ENCODE measurements at places on chromosomes 7 and 10. TPM values are rescaled to one million over a fixed set of nuclear protein-coding genes. Genes with fewer than 3 reads are reported as not detected.

- no peak for DNase-seq
- no peak overlapping the region for H3K27ac ChIP-seq
- no peak overlapping the region for H3K4me3 ChIP-seq
These were observed 68.3 kb downstream of the HYCC1 start for GRCh38 chr7:22945584-22945983.

GRCh38 chr10:89241486-89242344 lies 9.9 kb downstream of the LIPA start:
- H3K36me3 ChIP-seq, result no peaks in the 10 kb centered on the region
- no peaks in the 10 kb centered on the region for H3K27me3 ChIP-seq
- H3K27ac ChIP-seq, result no peak overlapping the region
- H3K4me1 ChIP-seq, result peaks cover 12% of the 10 kb centered on the region
- H3K4me3 ChIP-seq, result no peak overlapping the region
- no peak for DNase-seq

DNA sequence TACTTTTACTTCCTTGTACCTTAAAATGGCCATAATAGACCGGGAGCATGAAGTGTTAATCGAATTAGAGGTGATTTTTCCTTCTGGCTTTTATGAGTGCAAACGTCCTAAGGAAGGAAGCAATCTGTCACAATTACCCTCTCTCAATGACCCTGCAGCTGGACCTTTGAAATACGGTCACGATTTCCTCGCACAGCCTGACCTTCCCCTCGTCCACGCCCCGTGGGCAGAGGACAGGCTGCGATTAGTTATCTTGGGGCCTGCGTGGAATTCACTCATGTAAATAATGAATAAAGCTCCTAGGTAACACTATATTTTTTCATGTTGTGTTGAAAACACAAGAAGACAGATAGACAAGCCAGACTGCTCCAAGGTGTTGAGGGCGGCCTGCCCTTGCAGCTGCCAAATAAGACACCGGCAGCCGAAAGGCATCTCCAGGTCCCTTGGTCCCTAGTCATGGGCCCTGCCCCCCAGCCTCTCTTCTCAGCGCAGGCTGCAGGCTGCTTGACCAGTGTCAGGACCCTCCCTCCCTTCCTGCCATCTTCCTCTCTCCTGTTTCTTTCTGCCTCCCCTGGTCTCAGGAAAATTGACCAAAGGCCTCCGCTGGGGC lies 199.9 kb downstream of the TCERG1L start:
- no peaks in the 10 kb centered on the region for H3K27me3 ChIP-seq
- H3K4me1 ChIP-seq, result no peaks in the 10 kb centered on the region
- no peak for DNase-seq
- no peak overlapping the region for H3K4me3 ChIP-seq
- no peaks in the 10 kb centered on the region for H3K36me3 ChIP-seq

- peaks cover 2% of the 10 kb centered on the region for H3K36me3 ChIP-seq
- no peak overlapping the region for H3K4me3 ChIP-seq
- H3K4me1 ChIP-seq, result peaks cover 14% of the 10 kb centered on the region
- no peaks in the 10 kb centered on the region for H3K27me3 ChIP-seq
- no peak overlapping the region for H3K27ac ChIP-seq
- no peak for DNase-seq
These were observed 78.1 kb downstream of the CREM start for GRCh38 chr10:35204650-35205319.

DNA sequence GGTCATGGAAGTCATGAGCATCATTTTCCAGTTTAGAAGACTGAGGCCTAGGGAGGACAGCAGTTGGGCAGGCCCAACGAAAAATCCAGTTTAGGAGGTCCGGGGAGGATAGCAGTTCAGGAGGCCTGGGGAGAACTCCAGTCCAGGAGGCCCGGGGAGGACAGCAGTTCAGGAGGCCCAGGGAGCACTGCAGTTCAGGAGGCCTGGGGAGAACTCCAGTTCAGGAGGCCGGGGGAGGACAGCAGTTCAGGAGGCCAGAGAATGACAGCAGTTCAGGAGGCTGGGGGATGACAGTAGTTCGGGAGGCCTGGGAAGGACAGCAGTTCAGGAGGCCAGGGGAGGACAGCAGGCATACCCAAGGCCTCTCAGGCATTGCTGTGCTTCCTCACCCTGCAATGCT lies 453.4 kb downstream of the LRMDA start:
- no peak overlapping the region for H3K4me3 ChIP-seq
- no peak overlapping the region for H3K27ac ChIP-seq
- no peaks in the 10 kb centered on the region for H3K4me1 ChIP-seq
- no peak for DNase-seq

DNA sequence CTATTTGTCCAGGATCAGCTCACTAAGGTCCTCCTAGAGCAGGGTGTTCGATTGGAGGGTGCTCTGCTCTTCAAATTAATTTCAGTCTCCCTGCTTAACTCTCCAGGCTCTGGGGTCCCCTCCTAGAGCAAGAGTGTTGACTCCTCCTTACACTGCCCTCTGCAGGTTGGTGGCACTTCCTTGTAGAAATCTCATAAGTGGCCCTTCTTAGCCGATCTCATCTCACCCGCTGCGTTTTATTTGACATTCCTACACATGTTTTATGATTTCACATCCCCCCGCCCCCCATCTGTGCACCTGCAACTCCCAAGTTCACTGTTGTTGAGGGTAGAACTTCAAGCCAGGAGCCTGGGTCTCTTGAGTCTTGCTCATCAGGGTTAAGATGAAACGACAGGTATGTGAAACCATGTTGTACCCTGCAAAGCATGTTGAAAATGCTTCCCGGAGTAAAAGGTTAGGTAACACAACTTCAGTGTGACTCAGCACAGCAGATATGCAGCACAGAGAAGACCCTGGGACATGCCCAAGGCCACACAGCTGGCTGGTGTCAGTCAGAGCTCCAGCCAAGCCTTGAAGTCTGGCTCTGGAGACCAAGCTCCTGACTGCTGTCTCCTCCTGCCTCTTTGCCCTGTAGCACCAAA lies 171.2 kb downstream of the PRKAG2 start:
- no peak for DNase-seq
- H3K4me1 ChIP-seq, result peaks cover 15% of the 10 kb centered on the region
- H3K27me3 ChIP-seq, result no peaks in the 10 kb centered on the region
- peak overlapping the region; percentile 14 for H3K27ac ChIP-seq
- H3K36me3 ChIP-seq, result peaks cover 5% of the 10 kb centered on the region

GRCh38 chr7:44629829-44630522 lies 23.5 kb downstream of the OGDH start:
- H3K27ac ChIP-seq, result peak overlapping the region; percentile 92
- no peaks in the 10 kb centered on the region for H3K27me3 ChIP-seq
- peaks cover 72% of the 10 kb centered on the region for H3K4me1 ChIP-seq

DNA sequence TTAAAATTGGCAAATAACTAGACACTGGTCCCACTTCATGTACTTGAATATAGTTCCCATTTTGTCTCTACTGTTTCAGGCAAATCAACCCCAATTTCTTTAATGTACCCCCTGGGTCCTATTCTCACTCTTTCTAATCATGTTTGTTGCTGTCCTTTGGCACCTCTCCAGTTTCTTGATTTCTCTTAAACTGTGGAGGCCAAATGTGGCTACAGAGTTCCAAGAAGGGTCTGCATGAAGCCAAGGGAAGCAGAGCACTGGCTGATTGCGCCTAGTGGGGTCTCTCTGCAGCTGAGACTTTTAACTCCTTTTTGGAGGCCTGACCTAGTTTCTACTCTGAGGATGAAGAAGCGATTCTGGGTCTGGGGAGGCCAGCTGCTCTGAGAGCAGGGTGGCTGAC lies 6.7 kb upstream of the ADAM12 start:
- H3K36me3 ChIP-seq, result no peaks in the 10 kb centered on the region
- no peaks in the 10 kb centered on the region for H3K4me1 ChIP-seq
- DNase-seq, result no peak

DNA sequence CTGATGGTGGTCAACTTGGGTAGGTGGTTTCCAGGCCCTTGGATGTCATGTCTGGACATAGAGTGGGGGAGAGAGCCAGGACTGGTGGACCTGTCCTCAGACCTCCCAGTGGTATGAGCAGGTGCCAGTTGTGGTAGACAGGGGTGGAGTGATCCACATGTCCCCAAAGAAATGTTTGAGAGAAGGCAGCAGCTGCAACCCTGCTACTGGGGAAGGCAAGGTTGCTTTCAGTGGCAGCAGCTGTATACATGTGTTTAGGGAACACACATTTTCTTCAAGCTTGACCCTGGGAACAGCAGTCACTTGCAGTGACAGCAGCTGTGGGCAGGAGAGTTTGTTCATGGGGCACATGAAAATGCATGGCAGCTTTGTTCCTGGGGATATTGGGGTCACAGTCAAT lies 882.6 kb upstream of the C7orf33 start:
- DNase-seq, result no peak
- no peaks in the 10 kb centered on the region for H3K4me1 ChIP-seq
- no peaks in the 10 kb centered on the region for H3K27me3 ChIP-seq
- H3K27ac ChIP-seq, result no peak overlapping the region
- H3K4me3 ChIP-seq, result no peak overlapping the region

- peaks cover 9% of the 10 kb centered on the region for H3K36me3 ChIP-seq
- H3K27ac ChIP-seq, result no peak overlapping the region
- DNase-seq, result no peak
- H3K4me1 ChIP-seq, result peaks cover 19% of the 10 kb centered on the region
- no peaks in the 10 kb centered on the region for H3K27me3 ChIP-seq
- no peak overlapping the region for H3K4me3 ChIP-seq
These were observed 18.9 kb upstream of the GPR22 start for GRCh38 chr7:107450970-107451369.

DNA sequence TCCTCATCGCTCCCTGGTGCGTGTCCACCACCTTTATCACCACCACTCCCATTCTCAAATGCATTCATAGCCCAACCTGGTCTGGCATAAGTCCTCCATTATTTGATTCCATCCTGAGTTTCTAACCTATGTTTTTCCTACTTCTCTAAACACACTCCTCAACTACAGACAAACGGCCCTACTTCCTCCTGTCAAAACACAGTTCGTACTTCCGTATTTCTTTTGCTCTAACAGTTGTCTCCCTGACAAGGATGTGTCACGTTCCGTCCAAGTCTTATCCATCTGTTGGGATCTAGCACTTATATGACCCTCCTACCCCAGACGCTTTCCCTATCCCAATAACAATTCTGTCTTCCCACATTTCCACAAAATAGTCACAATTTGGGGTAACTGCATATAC lies 46.8 kb downstream of the DOCK4 start:
- no peaks in the 10 kb centered on the region for H3K4me1 ChIP-seq
- no peak for DNase-seq
- no peak overlapping the region for H3K4me3 ChIP-seq

GRCh38 chr7:34011696-34012095 lies 106.4 kb downstream of the BMPER start:
- no peaks in the 10 kb centered on the region for H3K4me1 ChIP-seq
- H3K27me3 ChIP-seq, result peaks cover 20% of the 10 kb centered on the region
- DNase-seq, result no peak
- no peak overlapping the region for H3K27ac ChIP-seq

DNA sequence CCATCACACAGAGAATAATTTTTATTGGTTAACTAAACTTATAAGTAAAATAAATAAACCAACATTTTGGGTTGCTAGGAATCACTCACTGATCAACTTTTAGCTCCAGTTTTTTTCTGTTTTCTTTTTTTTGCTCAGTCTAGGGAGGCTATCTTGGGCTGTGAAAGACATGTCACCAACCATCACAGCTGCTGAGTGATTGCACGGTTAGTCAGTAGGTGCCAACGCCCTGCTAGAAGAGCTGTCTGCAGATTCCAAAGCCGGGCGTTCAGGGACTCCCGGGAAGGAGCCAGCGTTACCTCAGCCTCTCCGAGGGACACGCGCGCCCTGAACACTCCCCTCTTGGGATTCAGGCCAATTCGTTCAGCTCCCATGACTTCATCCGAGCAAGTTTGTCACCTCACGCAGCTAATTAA lies 604 bp upstream of the STAM start:
- peak overlapping the region; percentile 100 for H3K27ac ChIP-seq
- H3K36me3 ChIP-seq, result peaks cover 2% of the 10 kb centered on the region
- peaks cover 31% of the 10 kb centered on the region for H3K4me1 ChIP-seq
- DNase-seq, result peak; percentile 17

The THSD7A gene
- not detected for total RNA-seq

The OGA gene
- 411 TPM for total RNA-seq

The CALHM2 gene
- total RNA-seq, result 15.5 TPM

The MUC12 gene
- 1.1 TPM for total RNA-seq

The LIPN gene
- not detected for total RNA-seq

The LRRC61 gene
- 6.9 TPM for total RNA-seq

Measured in T-helper 17 cell (primary cell).